Suppressor macrophage treated with lipopolysaccharide for 4 hours (primary cell): ENCODE measurements at places on chromosomes 7 and 10.

DNA sequence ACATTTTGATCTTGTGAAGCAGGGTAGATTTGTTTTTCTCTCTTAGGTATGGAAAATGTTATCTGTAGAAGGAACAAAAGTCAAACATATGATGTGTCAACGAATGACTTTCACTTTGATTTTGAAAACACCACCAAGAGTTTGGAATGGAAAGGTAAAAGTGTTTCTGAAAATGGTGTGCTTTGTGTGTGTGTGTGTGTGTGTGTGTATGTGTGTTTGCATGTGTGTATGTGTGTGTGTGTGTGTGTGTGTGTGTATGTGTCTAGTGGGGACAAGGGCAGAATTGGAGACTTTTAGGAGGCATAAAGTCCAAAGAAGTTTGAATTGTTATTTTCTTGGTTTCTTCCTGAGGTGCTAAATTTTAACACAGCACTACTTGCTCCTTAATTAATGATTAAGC lies 115.4 kb upstream of the PRKCQ start:
- no peak for DNase-seq

DNA sequence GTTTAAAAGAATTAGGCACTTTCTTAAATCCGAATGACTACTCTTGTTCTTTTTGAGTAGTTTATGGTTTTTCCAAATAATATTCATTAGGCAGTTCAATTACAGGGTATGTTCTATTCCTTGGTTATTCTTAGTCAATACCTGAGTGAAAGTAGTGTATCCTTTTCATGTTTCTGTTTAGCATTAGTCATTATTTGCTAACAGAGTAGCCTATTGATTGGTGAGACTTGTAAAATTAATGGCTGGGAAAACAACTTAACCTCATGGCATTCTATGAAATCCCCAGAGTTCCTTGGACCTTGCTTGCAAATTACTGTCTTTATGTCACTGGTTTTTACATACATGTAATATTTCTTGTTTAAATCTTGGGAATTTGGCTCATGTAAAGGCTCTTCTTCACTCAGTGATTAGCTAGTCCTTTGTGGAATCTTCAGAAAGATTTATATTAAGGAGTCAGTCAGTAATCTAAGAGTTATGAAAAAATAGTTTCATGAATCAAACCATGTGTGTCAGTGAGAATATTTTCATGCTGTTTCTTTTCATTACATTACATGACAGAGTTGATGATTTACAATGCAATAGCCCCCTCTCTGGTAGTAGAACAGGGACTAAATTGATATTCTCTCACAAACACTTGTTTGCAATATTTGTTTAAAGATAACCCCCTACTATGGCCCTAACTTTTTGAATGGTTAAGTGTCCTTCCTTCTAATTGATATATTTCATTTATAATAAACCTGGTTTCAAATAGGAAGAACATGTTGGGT lies 81.5 kb upstream of the LRRTM3 start:
- no peak for DNase-seq

DNA sequence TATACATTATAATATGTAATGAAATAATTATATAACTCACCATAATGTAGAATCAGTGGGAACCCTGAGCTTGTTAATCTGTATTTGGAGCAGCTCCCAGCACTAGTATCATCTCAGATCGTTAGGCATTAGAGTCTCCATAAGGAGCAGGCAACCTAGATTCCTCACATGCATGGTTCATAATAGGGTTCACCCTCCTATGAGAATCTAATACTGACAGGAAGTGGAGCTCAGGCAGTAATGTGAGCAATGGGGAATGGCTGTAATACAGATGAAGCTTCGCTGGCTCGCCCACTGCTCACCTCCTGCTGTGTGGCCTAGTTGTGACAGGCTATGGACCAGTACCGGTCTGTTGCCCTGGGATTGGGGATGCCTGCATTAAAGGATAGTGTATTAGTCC lies 49.5 kb downstream of the RSBN1L start:
- DNase-seq, result no peak

DNA sequence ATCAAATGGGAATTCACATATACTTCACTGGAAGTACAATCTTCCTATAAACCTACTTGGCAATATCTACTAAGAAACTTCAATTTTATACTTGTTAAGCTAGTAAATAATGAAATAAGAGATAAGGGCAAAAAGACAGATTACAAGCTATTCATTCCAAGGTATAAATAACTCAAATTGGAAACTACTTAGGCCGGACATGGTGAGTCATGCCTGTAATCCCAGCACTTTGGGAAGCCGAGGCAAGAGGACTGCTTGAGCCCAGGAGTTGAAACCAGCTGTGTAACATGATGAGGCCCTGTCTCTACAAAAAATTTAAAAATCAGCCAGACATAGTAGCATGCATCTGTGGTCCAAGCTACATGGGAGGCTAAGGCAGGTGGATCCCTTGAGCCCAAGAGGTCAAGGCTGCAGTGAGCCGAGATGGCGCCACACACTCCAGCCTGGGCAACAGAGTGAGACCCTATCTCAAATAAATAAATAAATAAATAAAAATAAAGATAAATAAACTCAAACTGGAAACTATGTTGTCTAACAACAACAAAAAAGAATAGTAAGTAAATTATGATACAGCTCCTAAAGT lies 37.6 kb downstream of the ARHGAP21 start:
- DNase-seq, result no peak

DNA sequence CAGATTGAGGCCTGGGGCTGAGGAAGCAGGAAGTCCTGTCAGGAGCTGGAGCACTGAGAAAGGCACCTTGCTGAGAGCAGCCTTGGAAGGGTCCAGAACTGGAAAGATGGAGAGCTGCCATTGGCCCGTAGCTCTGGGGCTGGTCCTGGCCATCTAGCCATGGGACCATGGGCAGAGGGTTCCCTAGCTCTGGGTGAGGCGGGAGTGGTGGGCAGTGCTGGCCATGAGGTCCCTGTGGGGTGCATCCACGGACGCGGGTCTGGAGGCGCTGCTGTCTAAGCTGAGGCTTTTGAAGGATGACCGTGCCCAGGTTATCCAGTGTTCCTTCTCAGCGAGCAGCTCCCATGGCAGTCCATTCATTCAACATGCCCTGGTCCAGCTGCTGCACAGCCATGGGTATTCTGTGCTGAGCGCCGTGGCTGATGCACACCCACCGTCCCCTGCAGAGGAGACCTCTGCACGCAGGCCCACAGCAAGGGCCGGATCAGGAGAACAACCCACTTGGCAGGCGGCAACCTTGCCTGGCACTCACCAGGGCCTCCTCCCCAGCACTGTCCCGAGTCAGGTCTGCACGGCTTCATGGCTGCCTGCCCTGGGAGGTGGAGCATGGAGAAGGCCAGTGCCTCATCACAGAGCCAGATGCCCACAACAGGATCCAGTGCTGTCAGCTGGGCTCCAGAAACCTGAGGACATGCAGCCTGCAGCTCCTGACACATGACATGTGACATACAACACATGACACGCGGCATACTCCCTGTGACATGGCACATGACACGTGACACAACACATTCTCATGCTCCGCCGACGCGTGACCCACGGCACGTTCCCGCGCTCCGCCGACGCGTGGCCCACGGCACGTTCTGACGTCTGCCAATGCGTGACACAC lies 121.9 kb downstream of the INPP5A start:
- DNase-seq, result no peak

GRCh38 chr10:76049581-76050290 lies 618.3 kb downstream of the LRMDA start:
- DNase-seq, result peak; percentile 83

- DNase-seq, result peak; percentile 57
These were observed 526.1 kb downstream of the LRMDA start for GRCh38 chr10:75957314-75958120.

DNA sequence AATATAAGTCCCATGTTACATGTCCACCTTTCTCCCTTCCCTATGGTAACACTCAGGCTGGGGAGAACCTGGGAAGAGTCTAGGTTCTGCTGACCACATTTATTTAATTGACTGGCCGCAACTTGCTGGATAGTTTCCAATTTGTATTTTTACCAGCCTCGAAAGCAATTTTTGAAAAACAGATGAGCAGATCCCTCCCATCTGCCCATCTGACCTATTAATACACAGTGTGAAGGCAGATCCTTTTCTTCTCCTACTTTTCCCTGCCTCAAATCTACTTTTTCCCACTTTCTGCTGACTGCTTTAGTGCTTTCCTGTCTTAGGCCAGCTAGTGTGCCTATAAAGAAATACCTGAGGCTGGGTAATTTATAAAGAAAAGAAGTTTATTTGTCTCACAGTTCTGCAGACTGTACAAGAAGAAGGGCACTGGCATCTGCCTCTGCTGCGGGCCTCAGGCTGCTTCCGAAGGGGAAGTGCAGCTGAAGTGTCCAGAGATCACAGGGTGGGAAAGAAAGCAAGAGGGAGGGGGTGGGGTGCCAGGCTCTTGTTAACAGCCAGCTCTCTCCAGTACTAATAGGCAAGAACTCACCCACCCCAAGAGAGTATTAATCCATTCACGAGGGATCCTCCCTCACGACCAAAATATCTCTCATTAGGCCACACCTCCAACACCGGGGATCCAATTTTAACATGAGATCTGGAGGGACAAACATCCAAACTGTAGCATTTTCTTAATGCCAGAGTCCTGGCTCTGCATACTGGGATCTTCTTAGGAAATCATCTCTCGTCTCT lies 336.0 kb upstream of the IGFBP3 start:
- no peak for DNase-seq

DNA sequence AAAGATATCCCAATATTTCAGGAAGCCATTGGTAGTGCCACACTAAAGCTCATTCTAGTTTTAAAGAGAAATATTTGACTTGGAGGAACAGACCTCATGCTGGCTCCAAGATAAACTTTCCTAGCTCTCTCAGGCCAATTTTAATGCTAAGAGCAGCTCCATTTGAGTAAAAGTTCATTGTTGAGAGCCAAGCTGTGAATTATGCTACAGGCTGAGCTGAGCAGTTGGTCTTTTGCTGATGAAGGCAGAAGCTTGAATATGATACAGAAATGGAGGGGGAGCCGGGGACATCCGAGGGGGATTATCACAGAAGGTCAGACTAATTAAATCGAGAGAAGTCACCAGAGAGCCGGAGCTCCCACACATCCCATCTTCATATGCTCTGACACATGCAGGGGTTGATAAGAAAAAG lies 175.7 kb upstream of the AUTS2 start:
- no peak for DNase-seq

DNA sequence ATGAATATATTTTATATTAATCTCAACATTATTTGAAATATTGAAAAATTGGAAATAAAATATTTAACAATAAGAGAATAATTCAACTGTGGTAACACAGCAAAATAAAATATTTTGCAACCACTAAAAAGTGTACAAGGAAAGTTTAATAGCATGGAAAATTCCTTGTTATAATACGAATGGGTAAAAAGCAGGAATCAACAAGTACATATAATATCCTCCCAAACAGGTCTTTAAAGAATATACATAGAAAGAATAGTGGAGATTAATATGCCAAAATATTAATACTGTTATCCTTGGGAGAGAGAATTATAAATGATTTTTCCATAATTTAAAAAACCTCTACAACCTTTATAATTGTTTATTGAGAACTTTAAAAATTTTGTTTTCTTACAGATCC lies 1.0 kb downstream of the DNAJC12 start:
- DNase-seq, result no peak

DNA sequence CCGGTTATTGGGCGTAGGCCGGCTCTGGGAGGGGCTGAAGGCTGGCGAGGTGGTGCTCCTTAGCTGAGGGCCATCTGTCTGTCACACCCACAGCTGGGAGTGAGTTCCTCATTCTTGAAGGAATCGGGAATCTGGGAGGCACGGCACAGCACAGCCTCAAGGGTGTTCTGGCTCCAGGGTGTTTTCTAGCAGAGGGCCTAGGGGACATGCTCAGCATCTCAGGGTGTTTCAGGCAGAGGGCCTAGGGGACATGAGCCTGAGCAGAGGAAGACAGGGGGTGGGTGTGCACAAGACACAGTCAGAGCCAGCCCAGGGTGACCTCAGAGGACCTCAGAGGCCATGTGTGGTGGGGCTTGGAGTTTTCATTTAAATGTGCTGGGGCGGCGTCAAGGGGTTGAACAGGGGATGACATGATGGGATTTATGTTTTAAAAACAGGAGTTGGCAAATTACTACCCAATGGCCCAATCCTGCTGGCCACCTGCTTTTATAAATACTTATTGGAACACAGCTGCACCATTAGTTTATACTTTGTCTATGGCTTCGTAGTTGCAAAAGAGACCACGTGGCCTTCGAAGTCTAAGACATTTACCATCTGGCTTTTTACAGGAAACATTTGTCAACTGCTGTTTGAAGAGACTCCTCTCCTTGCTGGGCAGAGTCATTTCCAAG lies 121.6 kb downstream of the PRKAG2 start:
- peak; percentile 36 for DNase-seq
